Fibroblast of skin of back (primary cell): ENCODE measurements at places on chromosomes 5 and 9.

- DNase-seq, result no peak
Measured at GRCh38 chr9:123376218-123377071, 20.4 kb downstream of the CRB2 start.

DNA sequence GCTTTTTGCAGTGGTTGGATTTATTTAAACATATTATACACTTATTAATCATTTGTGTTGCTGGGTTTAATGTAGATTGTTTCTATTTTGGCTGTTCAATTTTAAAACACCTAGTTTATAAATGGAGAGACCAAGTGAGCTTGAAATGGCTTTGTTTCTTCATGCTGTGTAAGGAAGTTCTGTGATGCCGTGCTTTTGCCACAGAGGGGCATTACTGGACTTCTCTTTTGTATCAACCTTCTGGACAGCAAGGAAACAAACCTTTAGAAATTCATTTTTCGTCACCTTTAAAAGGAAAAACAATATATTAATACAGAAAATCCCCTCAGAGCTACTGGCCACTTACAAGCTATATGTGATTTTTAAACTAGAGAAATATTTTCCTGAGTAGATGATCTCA, 81.9 kb downstream of the DMRTA1 start:
- peak; percentile 2 for DNase-seq

DNA sequence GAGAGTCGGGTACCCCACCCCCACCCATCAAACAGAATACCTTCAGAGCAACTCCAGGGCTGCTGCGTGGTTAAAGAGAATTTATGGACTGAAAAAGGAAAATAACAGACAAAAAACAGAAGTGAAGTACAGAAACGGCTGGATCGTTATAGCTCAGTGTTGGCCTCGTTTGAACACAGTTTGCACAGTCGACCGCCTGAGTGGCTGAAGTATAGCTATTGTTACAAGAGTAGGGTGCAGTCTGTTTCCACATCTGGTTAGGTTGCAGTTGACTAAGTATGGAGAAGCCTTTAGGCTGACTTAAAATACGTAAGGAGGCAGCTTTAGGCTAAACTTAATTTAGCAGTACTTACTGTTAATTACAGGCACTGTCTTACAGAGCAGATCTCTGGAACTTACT, 121.2 kb downstream of the GCNT1 start:
- no peak for DNase-seq

DNA sequence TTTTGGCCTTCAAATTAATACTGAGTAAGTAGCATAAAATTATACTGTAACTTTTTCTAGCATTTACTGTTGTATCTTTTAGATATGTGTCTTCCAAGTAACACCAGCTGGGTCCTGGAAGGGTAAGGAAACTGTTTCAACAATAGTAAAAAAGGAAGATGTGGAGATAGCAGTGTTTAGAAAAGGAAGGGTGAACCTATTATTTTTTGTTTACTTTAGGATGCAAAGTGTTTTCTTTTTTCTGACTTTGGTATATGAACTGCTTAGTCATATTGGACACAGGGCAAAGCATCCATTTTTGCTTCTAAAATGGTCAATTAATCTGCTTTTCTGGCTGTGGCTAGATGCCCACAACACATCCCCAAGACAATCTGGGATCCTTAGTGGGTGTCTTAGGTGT, 5.3 kb downstream of the PKD2L2 start:
- no peak for DNase-seq

DNA sequence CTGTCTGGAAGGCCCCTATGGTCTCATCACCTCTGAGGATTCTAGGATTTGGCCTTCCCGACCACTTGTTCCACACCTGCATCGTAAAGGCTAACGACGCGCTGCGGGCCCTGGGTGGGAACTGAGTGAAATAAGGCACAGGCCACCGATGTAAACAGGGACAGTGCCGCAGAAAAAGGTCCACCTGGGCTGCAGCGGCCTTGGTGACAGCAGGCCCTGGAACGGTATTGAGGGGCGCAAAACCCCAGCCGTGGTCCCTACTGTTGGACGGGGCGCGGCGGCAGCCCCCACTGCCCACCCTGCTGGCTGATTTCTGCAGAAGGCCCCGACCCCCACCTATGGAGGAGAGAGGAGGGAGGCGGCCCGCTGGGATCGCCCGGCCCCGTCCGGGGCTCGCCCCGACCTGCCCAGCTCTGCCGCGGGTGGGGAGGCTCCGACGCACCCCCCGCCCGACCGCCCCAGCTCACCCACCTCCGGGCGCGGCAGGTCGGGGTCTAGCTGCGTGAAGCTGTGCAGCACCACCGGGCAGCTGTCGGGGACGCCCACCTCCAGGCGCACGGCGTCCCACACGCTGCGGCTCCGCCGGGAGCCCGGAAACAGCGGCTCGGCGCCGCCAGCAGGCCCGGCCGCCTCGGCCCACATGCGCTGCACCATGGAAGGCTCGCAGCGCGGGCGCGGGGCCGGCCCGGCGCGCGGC, 391 bp downstream of the RALGDS start:
- no peak for DNase-seq
